Fibroblast of skin of left quadriceps (primary cell): ENCODE measurements at places on chromosomes 11 and 22.

GRCh38 chr22:50016308-50016987, 3.9 kb upstream of the IL17REL start:
- DNase-seq, result no peak

DNA sequence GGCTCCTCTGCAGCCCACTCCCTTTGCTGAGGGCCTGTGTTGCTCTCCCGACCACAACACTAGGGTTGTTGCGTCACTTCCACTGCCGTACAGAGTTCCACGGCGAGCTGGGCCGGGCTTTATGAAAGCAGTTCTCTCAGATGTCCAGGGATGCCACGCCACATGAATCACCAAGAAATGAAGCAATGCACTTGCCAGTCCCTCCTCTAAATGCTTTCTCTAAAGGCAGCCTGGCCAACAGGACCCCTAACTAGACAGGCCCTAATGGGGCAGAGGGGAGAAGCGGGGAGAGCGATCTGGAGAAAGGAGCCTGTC, 188.7 kb downstream of the CTTN start:
- no peak for DNase-seq

GRCh38 chr11:2578929-2579270, 120.9 kb downstream of the KCNQ1OT1 start:
- DNase-seq, result no peak

- no peak for DNase-seq
These were observed 26.7 kb upstream of the DDI1 start for GRCh38 chr11:104009744-104010143.

GRCh38 chr11:48005136-48005535, 24.8 kb downstream of the PTPRJ start:
- no peak for DNase-seq

GRCh38 chr22:41290262-41291221, 4.6 kb upstream of the RANGAP1 start:
- DNase-seq, result peak; percentile 86

- DNase-seq, result no peak
These were observed 29.2 kb downstream of the A4GALT start for GRCh38 chr22:42691440-42691839.

DNA sequence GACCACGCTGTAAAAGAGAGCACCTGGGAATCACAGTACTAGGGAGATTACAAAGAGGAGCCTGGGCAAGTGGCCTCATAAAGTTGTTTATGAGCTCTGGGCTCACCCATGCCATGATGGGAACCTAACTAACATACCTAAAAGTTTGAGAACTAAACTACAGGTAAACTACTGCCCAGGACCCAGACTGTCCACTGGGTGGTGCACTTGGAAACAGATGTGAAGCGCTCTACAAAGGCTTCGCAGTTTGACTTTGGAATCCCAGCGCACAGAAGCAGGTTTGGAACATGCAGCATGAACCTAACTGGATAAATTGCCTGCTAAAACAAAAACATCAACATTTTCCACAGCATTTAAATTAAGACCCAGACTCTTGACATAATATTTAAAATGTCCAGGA, 418.6 kb downstream of the FAM181B start:
- DNase-seq, result no peak

GRCh38 chr11:21877151-21877550, 315.7 kb upstream of the ANO5 start:
- no peak for DNase-seq

DNA sequence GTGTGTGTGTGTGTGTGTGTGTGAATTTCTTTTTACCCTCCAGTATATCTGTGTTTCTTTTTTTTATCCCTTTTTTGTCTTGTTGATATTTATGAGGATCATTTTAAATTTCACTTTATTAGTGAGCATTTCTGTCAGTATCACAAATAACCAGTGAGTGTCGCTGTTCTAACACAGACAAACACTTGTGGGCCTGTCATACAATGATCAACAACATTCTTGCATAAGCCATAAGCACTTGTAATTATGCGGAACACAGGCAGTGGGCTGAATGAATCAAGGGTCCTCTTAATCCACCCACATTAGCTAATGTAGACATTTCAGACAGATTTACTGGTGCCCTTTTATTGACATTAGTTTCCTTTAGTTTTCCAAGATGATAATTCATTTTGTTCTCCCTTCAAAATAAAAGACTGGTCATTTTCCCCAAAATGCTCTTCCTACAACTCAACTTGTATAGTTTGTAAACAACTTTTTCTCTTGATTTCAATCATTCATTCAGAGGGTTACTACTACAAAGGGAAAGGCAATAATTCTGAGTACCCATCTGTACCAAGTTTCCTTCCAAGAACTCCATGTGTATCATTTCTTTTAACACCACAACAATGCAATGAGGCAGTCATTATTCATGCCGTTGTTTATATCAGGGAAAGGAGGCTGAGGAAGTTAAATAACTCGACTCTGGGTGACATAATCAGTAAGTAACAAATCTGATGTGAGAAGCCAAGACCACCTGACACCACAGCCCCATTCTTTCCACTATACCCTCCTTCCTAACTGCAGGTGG, 34.5 kb upstream of the ANO3 start:
- DNase-seq, result peak; percentile 53

DNA sequence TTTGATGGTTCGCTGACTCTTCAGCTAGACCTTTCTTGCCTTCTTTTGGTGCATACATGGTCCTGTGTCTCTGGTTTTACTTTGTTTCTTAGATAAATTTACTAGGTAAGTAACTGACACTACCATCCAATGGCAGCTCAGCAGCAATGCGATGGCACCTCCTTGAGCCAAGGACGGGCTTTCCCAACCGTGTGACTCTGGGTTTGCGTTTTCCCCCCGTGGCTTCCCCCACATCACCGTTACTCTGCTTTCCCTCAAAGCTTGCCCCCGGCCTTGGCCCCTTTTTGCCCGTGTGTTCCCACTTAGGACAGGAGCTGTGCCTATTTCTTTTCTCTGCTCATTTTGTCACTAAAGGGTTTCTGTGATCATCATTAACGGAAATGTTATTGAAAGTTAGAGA, 41.5 kb downstream of the TBC1D22A start:
- DNase-seq, result no peak

- DNase-seq, result no peak
These were observed 14.7 kb downstream of the SSH3 start for GRCh38 chr11:67317888-67318555.

DNA sequence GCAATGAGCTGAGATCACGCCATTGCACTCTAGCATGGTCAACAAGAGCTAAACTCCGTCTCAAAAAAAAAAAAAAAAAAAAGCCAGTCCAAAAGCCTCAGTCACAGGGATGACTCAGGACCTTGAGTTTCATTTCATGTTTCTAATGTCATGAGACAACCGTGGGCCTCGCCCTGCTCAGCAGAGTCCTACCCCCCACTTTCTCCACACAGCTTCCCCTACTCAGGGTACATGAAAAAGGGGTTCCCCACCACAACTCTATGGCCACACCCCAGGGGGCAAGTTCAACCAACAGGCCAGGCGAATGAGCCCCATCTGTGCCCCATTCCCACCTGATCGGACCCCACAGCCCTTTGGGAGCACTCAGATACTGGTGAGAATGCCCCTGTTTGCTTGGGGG, 24.3 kb upstream of the ADA2 start:
- no peak for DNase-seq

DNA sequence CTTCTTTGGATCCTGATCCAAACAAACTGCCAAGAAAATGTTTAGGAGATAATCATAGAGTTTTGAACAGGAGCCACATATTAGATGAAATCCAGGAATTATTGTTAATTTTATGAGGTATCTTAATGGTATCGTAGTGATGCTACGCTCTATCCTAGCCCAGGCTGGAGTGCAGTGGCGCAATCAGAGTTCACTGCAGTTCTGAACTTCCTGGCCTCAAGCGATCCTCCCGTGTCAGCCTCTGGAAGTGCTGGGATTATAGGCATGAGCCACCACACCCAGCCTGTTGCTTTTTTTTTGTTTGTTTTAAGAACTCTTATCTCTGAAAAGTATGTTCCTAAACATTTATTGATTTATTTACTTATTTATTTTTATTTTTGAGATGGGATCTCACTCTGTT, 2.4 kb downstream of the GSTT4 start:
- DNase-seq, result no peak

DNA sequence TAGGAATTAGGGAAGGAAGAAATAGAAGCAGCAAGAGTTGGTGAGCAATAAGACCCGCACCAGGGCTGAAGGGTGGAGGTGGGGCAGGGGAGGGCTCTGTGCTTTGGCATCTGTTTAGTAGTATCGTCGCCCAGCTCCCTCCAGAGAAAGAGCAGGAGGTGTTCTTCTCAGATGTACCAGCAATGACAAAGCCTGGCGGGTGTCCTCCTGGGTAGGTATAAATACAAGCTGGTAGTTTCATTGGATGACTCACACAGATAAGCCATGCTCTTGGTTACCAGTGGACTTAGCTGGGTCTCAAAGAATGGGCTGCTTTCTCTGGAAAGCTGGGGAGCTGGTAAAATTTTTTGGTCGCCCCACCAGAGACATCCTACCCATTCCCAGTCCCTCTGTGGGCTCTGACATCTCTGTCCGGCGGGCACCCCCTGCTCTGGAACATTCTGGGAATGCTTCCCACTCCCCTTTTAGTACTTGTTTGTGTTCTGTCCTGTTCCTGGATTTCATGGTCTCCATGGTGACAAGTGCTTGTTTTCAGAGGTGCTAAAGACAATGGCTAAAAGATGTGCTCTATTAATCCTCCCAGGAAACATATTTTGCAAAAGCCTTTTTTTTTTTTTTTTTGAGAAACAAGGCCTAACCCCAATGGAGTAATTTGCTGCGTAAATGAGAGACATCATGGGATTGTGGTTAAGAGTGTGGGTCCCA, 15.4 kb upstream of the TUBA8 start:
- no peak for DNase-seq

GRCh38 chr11:71358122-71358728, 90.0 kb downstream of the DHCR7 start:
- no peak for DNase-seq

- no peak for DNase-seq
These were observed 29.5 kb upstream of the CCDC34 start for GRCh38 chr11:27392278-27393114.

DNA sequence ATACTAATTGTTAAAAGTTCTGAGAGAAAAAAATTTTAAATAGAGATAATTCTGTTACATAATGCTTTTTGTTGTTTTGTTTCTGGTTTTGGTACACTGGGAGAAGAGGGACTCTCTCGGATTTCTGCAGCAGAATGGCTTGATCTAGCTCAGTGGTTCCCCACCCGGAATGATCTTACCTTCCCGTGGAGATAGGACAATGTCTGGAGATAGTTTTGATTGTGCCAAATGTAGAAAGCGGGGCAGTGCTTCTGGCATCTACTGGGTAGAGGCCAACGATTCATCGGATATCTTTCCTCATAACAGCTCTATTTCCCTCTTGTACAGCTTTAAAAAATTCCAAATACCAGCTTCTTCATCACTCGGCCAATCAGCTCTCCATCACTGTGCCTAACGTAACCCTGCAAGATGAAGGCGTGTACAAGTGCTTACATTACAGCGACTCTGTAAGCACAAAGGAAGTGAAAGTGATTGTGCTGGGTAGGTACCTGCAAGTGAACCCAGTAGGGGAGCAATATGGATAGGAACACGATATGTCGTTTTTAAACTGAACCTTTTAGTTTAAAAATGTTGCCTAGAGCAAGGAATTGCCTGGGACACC, 13.2 kb downstream of the CRTAM start:
- DNase-seq, result no peak

GRCh38 chr11:1459764-1460395, 26.7 kb downstream of the MOB2 start:
- DNase-seq, result no peak

DNA sequence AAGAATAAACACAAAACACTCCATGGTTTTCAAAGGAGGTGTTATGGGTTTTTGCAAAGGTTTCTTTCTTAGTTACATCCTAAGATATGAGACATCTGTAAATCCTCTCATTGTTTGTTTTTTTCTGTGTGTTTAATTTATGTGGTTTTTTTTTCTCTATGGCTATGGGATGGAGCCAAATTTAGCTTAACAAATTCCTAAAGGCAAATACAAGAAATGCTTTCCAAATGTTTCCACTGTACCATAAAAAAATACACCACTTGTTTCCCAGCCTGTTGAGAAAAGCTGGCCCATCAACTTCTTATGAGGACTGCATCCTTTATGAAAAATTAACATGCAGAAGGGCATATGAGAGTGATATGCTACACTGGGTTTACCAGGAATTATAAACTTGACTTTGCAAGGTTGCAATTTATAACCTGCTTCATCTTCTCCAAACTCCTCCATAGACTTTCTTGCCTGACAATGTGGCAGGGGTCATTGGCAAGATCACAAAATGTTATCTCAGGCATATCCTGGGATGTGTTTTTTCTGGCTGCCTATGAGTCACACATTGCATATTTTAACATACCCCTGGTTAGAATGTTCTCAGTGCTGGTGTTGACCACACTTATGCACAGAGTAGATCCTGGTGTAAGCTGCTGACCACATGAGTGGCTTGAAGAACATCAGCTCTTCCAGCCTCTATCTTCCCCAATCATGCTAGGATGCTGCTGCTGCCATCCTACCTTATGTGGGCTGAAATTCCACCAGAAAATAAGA, 137.6 kb upstream of the TTC12 start:
- DNase-seq, result peak; percentile 80

DNA sequence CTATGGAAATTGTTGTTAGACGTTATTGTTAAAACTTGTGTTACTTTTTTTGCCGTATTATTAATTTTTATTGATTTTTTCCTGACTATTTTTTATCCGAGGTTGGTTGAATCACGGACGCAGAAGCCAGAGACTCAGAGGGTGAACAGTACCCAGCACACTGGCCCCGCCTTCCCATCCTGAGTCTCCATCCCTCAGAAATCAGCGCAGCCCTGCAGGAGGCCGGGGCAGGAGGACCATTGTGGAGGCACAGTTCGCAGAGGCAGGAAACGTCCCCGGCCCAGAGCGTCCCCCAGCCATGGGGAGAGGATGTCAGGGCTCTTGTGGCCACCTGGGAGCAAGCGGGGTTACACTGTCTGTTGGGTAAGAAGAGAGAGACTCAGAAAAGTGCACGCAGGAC, 843.0 kb downstream of the BRD1 start:
- no peak for DNase-seq

DNA sequence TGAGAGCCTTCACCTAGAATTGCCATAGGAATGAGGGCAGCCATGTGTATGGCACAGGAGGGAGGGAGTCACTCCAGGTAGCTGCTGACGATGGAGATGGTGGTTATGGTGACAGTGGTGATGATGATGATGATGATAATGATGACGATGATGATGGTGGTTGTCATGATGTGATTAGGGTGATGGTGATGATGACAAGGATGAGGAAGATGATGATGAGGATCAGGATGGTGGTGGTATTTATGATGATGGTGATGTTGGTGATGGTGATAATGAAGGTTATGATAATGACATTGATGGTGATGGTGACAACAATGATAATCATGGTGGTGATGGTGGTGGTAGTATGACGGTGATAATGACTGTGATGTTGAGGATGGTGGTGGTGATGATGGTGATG, 1130.5 kb downstream of the BRD1 start:
- no peak for DNase-seq

GRCh38 chr11:117172724-117173421, 5.7 kb upstream of the SIDT2 start:
- DNase-seq, result no peak
